ENCODE measurements at places on chromosomes 7 and 10. TPM values are rescaled to one million over a fixed set of nuclear protein-coding genes. Genes with fewer than 3 reads are reported as not detected.

OR2A12 gene
- total RNA-seq: not detected

SRI gene
- 307 TPM for total RNA-seq

STEAP4 gene
- 0.02 TPM for total RNA-seq

CRCP gene
- total RNA-seq: 55.2 TPM

TEX36 gene
- not detected for total RNA-seq

Data from H4 (cell line).